ENCODE measurements at places on chromosomes 6 and 20.

DNA sequence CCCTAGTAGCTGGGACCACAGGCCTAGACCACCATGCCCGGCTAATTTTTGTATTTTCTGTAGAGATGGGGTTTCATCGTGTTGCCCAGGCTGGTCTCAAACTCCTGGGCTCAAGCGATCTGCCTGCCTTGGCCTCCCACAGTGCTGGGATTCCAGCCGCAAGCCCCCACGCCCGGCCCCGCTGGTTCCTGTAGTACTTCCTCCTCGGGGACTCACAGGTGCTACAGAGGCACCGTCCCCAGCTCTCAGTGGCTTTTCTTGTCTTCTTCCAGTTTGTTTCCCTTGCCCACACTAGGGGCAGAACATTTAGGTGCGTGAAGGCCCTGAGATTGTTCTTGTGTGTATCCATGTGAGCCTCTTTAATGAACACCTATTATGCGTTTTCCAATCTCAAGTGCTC, 773 bp upstream of the ZBP1 start:
- no peak for DNase-seq

DNA sequence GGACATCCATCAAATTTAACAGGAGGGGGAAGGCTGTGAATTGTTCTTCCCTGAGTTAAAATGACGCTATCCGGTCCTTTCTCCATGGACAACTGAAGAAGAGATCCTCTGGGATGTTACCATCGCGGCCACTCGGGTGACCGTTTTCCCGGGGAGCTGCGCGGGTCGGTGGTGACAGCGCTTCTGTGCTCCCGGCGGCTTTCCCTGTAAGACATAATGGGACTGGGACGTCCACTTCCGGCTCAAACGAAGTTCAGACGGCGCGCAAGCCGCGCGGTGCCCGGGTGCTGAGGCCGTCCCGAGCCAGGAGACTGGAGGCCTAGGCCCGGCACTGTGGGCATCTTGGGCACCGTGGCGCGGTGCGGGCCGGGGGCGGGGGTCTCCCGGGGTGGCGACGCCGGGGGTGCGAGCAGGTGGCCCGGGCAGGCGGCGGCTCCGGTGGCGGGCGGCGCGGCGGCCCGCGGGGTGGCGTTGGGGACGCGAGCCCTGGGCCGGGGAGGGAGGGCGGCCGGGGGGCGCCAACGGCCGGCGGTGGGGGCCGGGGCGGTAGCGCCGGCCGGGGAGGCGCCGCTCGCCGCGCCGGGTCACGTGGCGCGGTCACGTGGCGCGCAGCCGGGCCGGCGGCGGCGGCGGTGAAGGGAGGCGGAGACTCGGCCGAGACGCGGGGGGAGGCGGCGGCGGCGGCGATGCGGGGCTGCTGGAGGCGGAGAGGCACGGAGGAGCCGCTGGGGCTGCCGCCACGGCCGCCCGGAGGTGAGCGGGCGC, 63.6 kb downstream of the GTF2H5 start:
- DNase-seq: peak; percentile 81

- no peak for DNase-seq
These were observed 1.7 kb downstream of the MUCL3 start for GRCh38 chr6:30942338-30943060.

- DNase-seq: no peak
These were observed 3.6 kb downstream of the EEF1A2 start for GRCh38 chr20:63495167-63495720.

DNA sequence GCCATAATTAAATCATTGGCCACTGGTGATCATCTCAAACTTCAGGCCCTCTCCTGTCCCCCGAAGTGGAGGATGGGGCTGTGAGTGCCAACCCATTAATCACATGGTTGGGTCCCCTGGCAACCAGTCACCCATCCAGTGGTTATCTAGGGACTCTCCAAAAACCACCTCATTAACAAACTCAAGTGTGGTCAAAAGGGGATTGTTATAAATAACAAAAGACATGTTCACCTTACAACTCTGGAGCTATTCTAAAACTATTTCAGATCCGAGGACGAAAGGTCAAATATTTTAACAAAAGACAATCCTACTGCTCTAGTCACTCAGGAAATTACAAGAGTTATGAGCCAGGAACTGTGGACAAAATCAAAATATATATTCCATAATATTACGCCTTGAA, 95.5 kb upstream of the PRND start:
- DNase-seq: no peak

- DNase-seq: no peak
These were observed 174.9 kb upstream of the THBS2 start for GRCh38 chr6:169428532-169428931.

DNA sequence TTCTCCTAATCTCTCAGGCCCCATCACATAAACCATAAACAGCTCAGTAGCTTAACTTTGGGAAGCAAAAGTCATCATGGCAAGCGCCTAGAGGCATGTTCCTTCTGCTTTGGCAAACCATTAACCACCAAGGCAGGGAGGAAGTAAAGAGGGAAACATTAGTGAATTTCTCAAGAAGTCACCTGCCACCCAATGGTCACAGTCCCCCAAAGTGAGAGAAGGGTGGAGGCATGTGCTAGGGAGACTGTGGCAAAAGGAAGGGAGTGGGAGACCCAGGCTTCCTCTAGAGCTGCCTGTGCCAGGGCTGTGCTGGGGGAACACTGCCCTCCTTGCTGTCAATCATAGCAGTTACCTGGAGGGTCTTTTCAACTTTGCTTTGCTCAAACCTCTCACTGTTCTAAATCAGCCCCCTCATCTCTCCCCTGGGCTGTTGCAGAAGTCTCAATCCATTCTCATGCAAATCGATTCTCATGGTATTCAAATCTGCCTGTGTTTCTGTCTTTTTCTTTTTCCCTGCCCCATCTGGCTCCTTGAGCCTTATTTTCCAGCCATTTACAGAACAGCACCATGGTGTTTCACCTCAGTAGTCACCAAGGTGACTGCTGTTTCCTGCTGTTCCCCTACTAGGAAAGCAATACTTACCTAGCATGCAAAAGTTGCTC, 1.8 kb upstream of the RNF24 start:
- no peak for DNase-seq

GRCh38 chr6:5566718-5567117, 305.4 kb downstream of the FARS2 start:
- no peak for DNase-seq

All from activated T-cell treated with anti-CD3 and anti-CD28 coated beads, Interleukin-2, amount 50 U/mL, for 24 hours (primary cell).